ENCODE measurements at places on chromosomes 7 and 10.

DNA sequence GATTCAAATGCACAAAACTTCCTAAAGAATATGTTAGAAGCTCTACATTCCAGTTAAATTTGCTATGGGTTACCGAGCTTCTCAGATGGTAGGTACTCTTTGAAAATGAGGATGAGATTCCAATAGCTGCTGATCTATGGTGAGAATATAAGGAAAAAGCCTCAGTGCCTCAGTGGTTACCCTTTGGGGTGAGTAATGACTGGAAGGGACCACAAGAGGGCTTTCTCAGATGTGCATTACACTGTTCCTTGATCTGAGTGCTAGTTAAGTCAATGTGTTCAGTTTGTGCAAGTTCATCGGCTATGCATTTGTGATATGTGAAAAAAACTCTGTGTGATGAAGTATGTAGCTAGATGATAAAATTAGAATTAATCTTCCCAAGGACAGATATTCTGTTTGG, 3.5 kb downstream of the NRCAM start:
- H3K36me3 ChIP-seq = no peaks in the 10 kb centered on the region
- H3K27ac ChIP-seq = no peak overlapping the region
- DNase-seq = no peak
- no peak overlapping the region for H3K4me3 ChIP-seq
- H3K4me1 ChIP-seq = peaks cover 6% of the 10 kb centered on the region

- peaks cover 2% of the 10 kb centered on the region for H3K4me1 ChIP-seq
- H3K36me3 ChIP-seq = no peaks in the 10 kb centered on the region
- no peak overlapping the region for H3K4me3 ChIP-seq
- H3K27ac ChIP-seq = no peak overlapping the region
- DNase-seq = peak; percentile 73
- no peaks in the 10 kb centered on the region for H3K27me3 ChIP-seq
Measured at GRCh38 chr7:141012044-141012685, 2.6 kb downstream of the MRPS33 start.

- H3K4me3 ChIP-seq = no peak overlapping the region
- no peak overlapping the region for H3K27ac ChIP-seq
- DNase-seq = no peak
- H3K27me3 ChIP-seq = no peaks in the 10 kb centered on the region
Measured at GRCh38 chr7:14196555-14196954, 207.1 kb upstream of the ETV1 start.

DNA sequence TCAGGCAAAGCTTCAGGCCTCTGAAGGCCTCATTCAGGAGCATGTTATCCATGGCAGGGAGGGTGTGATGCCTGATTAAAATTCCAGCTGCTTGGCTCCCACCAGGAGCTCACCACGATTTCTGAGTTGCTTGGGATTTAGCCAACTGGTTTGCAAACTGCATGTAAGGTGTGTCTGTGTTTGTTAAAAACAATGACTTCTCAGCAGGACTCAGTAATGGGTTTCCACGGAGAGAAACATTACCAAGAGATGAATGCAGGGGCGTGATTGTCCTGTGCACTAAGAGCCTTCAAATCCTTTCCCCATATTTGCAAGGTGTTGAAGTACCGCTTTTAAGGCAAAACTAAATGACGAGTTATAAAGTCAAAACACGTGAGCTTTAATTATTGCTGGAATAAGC, 88.8 kb upstream of the BTBD16 start:
- peaks cover 7% of the 10 kb centered on the region for H3K4me1 ChIP-seq
- H3K27me3 ChIP-seq = no peaks in the 10 kb centered on the region
- H3K4me3 ChIP-seq = no peak overlapping the region
- no peak overlapping the region for H3K27ac ChIP-seq

GRCh38 chr7:42400211-42400772, 163.3 kb upstream of the GLI3 start:
- H3K4me3 ChIP-seq = no peak overlapping the region
- no peak overlapping the region for H3K27ac ChIP-seq
- no peaks in the 10 kb centered on the region for H3K27me3 ChIP-seq
- H3K4me1 ChIP-seq = no peaks in the 10 kb centered on the region
- DNase-seq = no peak
- H3K36me3 ChIP-seq = no peaks in the 10 kb centered on the region

DNA sequence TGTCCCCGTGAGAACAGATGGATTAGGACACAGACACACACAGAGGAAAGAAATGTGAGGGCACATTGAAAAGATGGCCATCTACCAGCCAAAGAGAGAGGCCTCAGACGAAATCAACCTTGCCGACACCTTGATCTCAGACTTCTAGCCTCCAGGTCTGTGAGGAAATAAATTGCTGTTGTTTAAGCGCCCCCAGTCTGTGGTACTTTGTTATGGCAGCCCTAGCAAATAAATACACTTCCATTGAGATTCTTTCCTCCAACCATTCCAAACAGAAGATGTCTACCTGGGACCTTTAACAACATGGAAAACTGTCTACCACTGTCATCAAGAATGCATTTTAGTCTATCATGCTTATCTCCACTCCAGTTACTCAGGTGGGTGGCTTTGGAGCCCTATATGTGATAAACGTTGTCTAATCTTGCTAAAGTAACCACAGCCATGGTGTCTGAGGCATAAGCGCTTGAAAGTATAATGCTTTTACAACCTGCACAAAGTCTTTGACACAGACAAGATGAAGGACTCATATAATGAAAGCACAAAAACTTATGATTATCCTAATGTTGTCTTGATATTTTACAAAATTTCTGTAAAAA, 244.3 kb downstream of the MTERF1 start:
- no peak overlapping the region for H3K27ac ChIP-seq
- DNase-seq = no peak
- no peak overlapping the region for H3K4me3 ChIP-seq
- no peaks in the 10 kb centered on the region for H3K4me1 ChIP-seq
- H3K27me3 ChIP-seq = no peaks in the 10 kb centered on the region
- no peaks in the 10 kb centered on the region for H3K36me3 ChIP-seq

- no peaks in the 10 kb centered on the region for H3K36me3 ChIP-seq
- no peak overlapping the region for H3K27ac ChIP-seq
- H3K4me1 ChIP-seq = no peaks in the 10 kb centered on the region
- H3K27me3 ChIP-seq = no peaks in the 10 kb centered on the region
Measured at GRCh38 chr7:118731854-118732253, 507.4 kb downstream of the ANKRD7 start.

DNA sequence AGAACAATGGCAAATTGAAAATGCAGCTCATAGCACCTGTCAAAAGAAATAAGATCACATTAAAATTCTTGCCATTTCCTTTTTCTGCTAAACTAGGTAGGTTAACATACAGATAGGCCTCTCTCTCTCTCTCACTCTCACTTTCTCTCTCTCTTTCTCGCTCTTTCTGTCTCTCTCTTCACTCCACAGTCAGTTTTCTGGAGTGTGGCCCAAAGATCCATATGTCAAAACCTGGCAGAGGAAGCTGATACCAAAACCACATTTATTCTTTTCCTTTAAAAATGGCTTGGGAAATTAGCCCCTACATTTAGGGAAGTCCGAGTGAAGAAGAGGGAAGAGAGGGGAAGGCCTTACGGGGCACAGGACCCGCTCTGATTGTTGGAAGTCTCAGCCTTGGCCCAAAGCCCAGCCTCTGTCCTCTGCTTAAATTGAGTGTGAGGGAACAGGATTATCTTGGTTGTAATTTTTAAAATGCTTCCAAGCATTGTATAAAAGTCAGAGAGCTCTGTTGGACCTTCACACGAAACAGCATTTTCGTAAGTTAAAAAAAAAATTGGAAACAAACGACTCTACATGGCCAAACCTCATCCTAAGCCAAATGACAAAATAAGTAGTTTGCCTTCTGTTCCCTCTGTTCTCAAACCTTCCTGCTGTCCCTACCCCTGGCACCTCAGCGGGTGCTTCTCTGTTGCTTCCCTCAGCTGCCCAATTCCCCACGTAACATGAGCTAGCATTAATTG, 83.2 kb downstream of the FRMD4A start:
- no peak overlapping the region for H3K4me3 ChIP-seq
- no peaks in the 10 kb centered on the region for H3K27me3 ChIP-seq
- peak; percentile 91 for DNase-seq
- H3K27ac ChIP-seq = no peak overlapping the region
- no peaks in the 10 kb centered on the region for H3K36me3 ChIP-seq

- no peak for DNase-seq
- H3K27ac ChIP-seq = no peak overlapping the region
- no peak overlapping the region for H3K4me3 ChIP-seq
- no peaks in the 10 kb centered on the region for H3K36me3 ChIP-seq
- H3K4me1 ChIP-seq = no peaks in the 10 kb centered on the region
Measured at GRCh38 chr10:128187788-128188185, 61.6 kb upstream of the MKI67 start.

- H3K4me3 ChIP-seq = no peak overlapping the region
- H3K27ac ChIP-seq = no peak overlapping the region
- DNase-seq = no peak
Measured at GRCh38 chr10:129323879-129324278, 143.2 kb upstream of the MGMT start.

DNA sequence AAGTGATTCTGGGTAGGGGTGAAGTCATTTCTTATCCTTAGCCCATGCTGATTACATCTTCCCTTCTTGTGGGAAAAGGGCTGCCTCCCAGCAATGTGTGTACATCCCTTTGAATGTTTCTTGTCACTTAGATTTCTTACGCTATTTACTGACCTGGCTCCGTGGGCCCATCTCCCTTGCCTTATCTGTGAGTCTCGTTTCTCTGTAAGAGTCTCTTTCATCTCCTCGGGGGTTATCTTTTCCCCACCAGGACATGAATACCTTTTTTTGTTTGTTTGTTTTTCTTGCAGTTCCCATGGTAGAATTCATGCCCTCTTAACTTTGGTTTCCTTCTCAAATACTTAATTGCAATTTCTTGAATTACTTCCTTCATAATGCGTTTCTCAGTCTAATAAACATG, 107.7 kb downstream of the BAMBI start:
- no peaks in the 10 kb centered on the region for H3K36me3 ChIP-seq
- peaks cover 2% of the 10 kb centered on the region for H3K4me1 ChIP-seq
- no peaks in the 10 kb centered on the region for H3K27me3 ChIP-seq
- no peak overlapping the region for H3K4me3 ChIP-seq

GRCh38 chr10:86250399-86250798, 116.2 kb downstream of the GRID1 start:
- H3K27ac ChIP-seq = no peak overlapping the region
- no peak for DNase-seq

GRCh38 chr10:102962267-102962666, 44.2 kb downstream of the CNNM2 start:
- H3K27me3 ChIP-seq = no peaks in the 10 kb centered on the region
- H3K27ac ChIP-seq = no peak overlapping the region
- no peaks in the 10 kb centered on the region for H3K36me3 ChIP-seq

DNA sequence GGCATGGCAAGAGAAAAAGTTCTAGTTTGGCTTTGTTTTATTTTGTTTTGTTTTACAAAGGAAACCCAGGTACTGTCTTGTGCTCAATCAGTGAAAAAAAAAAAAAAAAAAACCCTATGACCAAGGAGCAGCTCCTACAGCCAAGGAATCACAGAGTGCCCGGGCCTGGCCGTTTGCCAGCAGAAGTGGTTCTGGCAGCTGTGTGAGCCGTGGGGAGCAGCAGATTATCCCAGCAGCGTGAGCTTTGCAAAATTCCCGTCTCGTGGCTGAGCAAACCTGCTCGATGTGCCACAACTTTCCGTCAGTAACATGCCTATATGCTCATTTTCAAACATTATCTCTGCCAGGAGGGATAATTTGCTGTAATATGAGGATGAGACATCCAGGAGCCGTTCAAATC, 293.7 kb downstream of the POU6F2 start:
- H3K27me3 ChIP-seq = no peaks in the 10 kb centered on the region
- no peaks in the 10 kb centered on the region for H3K36me3 ChIP-seq
- H3K4me3 ChIP-seq = no peak overlapping the region
- H3K4me1 ChIP-seq = no peaks in the 10 kb centered on the region
- no peak overlapping the region for H3K27ac ChIP-seq
- DNase-seq = peak; percentile 64

- H3K4me3 ChIP-seq = no peak overlapping the region
- H3K27me3 ChIP-seq = no peaks in the 10 kb centered on the region
- no peak overlapping the region for H3K27ac ChIP-seq
Measured at GRCh38 chr10:97708976-97709946, 4.3 kb upstream of the MARVELD1 start.

GRCh38 chr7:6128205-6128604, 97.0 kb downstream of the ANKRD61 start:
- no peak overlapping the region for H3K4me3 ChIP-seq
- no peak overlapping the region for H3K27ac ChIP-seq
- no peak for DNase-seq

GRCh38 chr10:43123361-43124093, 14.7 kb upstream of the CSGALNACT2 start:
- H3K27me3 ChIP-seq = no peaks in the 10 kb centered on the region
- H3K4me3 ChIP-seq = no peak overlapping the region
- H3K36me3 ChIP-seq = no peaks in the 10 kb centered on the region
- H3K4me1 ChIP-seq = no peaks in the 10 kb centered on the region

GRCh38 chr7:99309111-99309510, 16.6 kb upstream of the ARPC1A start:
- no peak overlapping the region for H3K27ac ChIP-seq
- no peak overlapping the region for H3K4me3 ChIP-seq
- no peaks in the 10 kb centered on the region for H3K4me1 ChIP-seq
- H3K27me3 ChIP-seq = no peaks in the 10 kb centered on the region
- no peaks in the 10 kb centered on the region for H3K36me3 ChIP-seq
- no peak for DNase-seq

GRCh38 chr7:106464651-106465050, 179.9 kb upstream of the NAMPT start:
- H3K36me3 ChIP-seq = no peaks in the 10 kb centered on the region
- DNase-seq = no peak
- H3K4me1 ChIP-seq = no peaks in the 10 kb centered on the region
- H3K4me3 ChIP-seq = no peak overlapping the region
- H3K27ac ChIP-seq = no peak overlapping the region
- H3K27me3 ChIP-seq = no peaks in the 10 kb centered on the region

- no peak for DNase-seq
- no peaks in the 10 kb centered on the region for H3K36me3 ChIP-seq
- no peaks in the 10 kb centered on the region for H3K27me3 ChIP-seq
- H3K4me1 ChIP-seq = no peaks in the 10 kb centered on the region
Measured at GRCh38 chr7:106944035-106944665, 79.1 kb downstream of the PIK3CG start.
